ENCODE measurements at places on chromosomes 2 and 18.

- DNase-seq: no peak
Observed at GRCh38 chr2:188623995-188624643, 332.4 kb downstream of the GULP1 start.

DNA sequence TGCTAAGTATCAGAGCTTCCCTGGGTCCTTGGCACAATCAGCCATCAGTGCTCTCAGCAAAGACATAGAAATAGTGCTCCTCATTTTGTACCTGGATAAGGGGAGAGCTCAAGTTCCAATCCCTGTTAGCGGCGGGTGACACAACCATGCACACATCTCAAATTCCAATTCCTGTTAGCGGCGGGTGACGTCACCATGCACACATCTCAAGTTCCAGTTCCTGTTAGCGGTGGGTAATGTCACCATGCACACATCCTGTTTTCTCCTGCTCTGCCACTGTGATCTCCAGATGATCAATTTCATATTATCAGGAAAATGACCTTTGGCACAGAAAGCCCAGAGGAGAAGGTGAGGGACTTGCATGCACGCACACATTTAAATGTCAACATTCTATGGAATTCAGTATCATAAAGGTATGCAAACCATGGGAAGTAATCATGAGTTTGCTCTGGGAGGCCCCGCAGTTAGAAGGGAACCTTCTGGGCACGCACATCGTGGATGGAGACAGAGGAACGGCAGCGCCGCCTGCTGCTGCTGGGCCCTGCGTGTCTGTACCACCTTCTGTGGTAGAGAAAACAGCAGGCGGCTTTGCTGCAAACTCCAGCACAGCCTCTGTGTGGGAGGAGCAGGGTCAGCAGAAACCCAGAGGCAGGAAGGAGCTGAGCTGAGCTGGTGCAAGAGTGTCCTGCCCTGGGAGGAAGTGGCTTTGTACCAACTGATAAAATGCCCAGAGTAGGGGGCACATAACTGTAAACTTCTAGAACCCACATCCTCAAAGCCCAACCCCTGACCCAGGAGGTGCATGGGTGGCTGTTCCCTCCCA is 77.8 kb downstream of the MBP start:
- peak; percentile 73 for DNase-seq

DNA sequence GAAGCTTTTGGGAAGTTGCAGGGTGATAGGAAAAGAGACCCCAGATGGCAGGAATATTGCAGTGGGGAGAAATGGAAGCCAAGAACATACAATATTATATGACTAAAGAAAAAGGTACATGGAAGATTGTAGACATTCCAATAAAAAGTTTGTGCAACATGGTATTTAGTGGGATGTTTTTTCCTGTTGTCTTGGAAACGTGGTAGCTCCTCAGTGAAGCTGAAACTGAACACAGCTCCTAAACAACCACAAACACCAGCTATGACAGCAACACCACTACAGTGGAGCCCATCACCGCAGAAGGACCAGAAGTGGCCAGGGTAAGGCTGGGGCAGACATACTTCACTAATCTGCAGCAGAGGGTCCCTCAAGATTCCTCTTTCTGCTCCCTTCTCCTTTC is 246.8 kb downstream of the CDH20 start:
- no peak for DNase-seq

DNA sequence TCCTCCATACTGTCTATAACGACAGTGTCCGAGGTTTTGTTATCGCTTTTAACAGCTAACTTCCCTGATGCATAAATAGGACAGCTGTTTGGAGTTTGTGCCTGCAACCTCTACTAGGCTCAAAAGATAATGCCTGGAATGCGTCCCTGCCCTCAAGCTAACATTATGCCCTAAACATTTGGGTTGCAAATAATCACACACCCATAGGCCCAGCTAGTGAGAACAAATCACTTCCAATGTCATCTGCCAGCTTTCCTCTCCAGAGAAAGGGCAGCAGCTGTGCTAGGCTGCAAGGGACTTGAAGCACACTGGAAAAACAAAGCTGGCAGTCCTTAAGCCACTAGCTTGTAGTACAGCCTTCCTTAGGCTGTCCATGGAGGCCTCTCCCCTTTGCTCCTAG is 201.8 kb upstream of the LYPD1 start:
- no peak for DNase-seq

DNA sequence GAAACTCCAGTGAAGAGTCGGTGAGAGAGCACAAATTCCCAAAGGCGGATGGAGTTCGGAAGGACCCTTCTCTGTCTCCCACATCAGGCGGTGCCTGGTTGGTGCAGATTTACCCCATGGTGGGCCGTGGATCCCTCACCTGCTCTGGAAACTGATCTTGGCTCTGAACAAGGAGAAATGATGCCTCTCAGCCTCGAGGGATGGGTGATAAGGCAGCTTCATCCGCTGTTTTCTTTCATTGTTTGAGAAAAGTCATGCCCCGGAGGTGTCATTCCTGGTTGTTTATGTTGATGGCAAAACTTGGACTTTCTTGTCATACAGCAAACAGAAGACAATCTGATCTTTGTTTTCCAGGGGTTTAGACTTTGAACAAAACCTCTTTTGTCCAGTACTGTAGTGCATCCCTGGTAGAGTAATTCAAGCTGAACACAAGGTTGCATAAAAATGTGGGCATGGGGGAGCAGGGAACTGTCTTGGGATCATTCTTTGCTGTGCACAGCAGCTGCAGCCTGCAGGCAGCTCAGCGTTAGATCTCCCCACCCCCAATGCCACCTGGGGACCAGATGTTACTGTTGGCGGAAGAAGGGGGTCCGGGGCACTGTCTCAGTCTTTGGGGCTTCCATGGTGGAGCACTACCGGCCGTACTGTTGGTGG is 81.3 kb downstream of the NFATC1 start:
- no peak for DNase-seq

DNA sequence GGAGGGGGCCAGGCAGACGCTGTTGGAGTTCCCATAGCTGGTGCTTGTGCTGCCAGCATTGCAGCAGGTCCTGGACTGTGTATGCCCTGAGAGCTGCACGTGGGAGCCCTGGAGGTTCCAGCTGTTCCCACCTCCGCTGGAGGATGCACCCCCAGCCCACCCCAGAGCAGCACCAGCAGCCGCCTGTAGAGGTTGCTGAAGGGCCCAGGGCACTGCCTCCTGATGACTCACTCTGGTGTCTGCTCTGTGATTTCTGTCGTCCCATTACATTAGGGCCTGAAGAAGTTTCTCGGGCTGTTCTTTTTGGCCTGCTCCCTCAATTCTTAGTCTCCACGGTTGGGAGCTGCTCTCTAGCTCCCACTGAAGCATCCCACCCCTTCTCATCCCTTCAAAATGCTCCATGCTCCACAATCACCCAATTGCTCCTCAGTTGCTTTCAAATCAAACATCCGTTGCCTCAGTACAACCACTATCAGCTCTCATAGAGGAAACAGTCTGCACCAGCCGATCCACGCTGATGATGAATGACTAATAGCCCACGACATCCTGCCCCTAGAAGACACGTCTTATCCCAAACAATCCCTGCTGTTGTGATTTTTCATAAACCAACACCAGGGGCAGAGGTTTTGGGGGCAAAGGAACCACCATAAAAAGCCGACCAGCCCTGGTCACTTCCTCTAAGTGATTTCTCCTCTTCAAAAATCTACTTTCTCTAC is 65.2 kb upstream of the RNF152 start:
- DNase-seq: no peak

DNA sequence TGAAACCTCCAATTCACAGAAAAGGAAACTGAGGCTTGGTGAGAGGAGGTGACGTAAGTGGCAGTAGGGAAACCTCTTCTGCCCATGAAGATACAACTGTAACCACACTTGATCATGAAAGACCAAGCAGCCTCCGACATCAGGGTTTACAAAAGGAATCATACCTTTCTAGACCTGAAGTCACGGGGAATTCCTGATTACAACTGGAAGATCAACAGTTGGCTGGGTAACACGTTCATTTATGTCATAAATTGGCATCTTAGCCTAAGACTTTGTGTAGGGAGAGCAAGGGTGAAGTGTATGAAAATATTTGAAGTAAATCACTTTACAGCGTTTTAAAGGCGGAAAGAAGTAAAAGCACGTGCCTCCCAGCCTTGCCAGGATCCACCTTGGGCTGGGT is 922 bp downstream of the HS1BP3 start:
- DNase-seq: no peak

DNA sequence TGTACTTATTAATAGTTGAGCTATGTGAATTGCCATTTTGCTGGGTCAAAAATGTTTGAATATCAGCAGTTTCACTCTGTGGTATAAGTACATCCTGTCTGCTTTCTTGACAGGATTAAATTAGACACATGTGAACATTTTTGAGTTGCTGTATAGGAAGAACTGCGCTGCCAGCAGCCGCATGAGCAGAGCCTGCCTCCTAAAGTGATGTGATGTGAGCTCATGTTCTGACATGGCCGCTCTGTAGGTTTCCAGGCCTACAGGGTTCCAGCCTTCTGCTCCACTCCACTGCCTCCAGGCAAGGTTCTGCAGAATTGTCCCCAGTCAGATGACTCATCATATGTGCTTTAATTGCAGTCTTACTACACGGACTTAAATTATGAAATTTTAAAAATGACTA is 119.7 kb upstream of the NFATC1 start:
- no peak for DNase-seq

DNA sequence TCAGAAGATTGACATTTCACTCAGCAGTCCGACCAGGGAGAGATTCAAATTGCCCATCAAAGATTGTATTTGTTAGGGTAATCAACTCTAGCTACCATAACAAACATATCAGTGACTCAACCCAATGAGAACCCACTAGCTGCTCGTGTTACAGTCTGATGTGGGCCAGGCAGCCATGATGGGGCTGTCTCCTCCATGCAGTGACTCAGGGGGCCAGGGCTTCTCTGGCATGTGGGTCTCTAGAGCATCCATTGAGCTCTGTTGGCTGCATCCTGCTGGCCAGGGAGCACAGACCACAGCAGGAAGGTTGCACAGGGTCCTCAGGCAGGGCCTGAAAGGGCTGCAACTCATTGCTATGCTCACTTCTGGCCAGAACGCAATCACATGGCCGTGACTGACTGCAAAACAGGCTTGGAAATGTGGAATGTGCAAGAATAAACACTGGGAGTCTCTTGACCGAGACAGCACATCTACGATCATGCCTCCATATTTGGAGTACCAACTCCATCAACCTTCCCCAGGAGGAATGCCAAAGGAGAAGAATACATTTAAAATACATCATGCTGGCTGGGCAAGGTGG is 216.8 kb downstream of the EIPR1 start:
- DNase-seq: no peak

DNA sequence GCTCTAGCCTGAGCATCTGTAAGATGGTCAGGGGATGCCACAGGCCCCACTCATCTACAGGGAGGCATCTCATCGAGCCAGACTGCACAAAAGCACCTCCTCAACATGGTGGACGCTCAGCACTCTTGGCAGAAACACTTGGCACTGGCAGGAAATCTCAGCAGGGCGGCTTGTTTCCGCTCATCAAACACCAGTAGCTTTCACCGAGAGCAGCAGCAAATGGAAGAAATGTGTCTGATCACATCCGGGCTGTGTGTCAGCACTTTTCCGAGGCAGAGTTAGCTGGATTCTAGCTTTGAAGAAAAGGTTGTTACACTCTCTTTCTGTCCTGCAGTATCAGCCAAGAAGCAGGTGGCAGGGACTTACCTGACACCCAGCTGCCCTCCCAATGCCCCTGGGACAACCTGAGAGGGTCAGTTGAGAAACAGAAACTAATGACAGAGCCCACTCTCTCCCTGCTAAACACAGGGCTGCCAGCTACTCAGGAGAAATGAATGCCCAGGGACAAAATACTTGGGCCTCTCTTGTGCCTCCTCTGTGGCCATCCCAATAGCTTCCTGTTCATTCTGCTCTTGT is 68.9 kb upstream of the FZD7 start:
- DNase-seq: no peak

- no peak for DNase-seq
Observed at GRCh38 chr2:105882341-105882740, 137.6 kb downstream of the NCK2 start.

- DNase-seq: no peak
Observed at GRCh38 chr18:39434223-39434920, 1868.8 kb upstream of the CELF4 start.

DNA sequence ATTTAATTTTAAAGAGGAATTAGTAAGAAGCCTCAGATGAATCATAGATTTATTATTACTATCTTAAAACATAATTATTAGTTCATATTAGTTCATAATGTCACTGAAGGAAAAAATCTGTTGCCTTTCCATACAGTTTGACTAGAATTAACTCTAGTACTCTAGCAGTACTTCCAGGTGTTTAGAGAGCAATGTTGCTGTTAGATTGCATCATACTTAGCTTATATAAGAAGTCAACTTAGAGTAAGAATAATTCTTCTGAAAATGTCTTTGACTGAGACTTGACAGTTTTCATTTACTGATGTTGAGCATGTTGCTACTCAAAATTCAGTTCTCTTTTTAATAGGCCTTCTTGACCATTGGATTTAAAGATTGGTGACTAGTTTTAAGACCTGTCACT is 4.7 kb downstream of the RAB3GAP1 start:
- no peak for DNase-seq

GRCh38 chr18:24185805-24186204 is 46.9 kb downstream of the CABYR start:
- DNase-seq: no peak

DNA sequence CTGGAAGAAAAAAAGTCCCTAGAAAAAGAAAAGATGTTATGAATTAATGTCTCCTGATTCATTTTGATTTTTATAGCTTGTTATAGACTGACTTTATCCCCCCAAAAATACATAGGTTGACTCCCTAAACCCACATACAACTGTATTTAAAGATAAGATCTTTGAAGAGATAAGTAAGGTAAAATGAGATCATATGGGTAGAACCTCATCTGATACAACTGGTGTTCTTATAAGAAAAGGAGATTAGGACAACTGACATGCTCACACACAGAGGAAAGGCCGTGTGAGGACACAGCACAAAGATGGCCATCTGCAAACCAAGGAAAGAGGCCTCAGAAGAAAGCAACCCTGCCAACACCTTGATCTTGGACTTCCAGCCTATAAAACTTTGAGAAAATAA is 117.5 kb downstream of the CD226 start:
- DNase-seq: no peak

DNA sequence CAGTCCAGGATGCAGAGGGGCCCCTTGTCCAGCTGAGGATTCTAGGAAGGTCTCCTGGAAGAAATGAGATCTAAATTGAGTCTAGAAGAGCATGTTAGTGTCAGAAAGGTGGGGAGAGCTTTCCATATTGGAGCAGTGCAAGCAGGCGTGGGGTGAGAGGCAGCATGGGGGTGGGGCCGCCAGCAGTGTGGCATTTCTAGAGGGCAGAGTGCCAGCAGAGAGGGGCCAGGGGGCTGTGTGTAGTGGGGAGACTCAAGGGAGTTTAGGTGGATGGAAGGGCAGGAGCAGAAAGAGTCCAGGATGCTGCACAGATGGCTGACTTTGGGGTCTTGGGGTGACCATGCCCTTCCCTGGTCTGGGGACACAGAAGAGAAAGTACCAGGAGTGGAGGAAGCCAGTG is 2.1 kb downstream of the VIL1 start:
- DNase-seq: no peak
